ENCODE measurements at places on chromosomes 6 and 20.

GRCh38 chr6:119540417-119540816, 190.9 kb upstream of the MAN1A1 start:
- DNase-seq, result no peak

DNA sequence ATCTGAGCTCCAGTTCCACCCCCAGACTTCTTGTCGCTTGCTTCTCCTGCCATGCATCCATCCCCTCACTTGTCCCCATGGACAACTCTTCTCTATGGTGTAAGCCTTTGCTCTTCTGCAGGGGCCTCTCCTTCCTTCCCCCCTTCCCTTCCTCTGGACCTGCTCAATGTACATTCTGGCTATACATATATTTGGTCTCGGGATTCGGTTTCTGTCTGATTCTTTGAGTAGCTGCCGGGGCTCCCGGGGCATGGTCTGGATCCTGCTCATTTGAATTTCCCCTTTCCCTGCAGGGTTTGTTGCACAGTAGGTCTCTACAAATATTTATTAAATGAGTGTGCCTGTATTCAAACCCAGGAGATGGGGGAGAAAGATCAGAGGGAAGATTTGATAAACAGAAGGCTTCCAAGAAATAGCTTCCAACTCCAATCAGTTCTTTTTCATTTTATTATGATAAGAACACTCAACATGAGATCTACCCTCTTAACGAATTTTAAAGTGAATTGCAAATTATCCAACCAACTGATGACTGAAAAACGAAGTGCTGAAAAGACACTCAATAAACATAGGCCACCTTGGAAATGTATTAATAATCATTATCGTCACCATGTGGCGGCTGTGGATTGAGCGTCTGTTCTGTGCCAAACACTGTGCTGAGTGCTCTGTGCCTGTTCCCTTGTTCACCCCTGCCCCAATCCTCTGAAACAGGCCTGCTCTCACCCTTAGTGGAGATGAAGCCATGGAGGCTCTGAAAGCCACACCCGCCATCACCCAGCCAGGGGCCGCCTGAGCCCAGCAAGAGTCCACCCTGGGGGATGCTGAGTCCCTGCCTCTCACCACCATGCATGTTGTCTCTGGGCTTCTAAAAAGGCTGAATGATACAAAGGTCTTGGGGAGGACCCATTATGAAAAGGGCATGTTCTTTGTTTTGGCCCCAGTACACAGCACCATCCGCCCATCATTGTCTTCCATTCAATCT, 34.3 kb upstream of the APCDD1L start:
- no peak for DNase-seq

DNA sequence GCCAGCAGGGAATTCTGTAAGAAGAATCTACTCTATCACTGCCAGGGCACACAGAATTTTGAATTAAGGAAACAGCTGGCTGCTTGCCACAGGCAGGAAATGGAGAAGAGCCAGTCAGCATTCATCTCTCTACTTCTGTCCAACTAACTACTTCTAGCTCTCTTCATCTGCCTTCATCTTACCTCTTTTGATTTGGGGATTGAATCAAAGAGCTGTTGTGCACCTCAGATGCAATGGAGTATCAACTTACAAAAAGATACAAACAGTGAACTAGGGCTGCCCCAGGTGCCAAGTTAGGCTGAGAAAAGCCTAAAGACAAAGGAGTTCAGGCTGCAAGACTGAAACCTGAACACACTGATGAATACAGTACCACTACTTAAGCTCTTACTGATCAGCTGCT, 82.0 kb downstream of the PTPRK start:
- DNase-seq, result no peak

DNA sequence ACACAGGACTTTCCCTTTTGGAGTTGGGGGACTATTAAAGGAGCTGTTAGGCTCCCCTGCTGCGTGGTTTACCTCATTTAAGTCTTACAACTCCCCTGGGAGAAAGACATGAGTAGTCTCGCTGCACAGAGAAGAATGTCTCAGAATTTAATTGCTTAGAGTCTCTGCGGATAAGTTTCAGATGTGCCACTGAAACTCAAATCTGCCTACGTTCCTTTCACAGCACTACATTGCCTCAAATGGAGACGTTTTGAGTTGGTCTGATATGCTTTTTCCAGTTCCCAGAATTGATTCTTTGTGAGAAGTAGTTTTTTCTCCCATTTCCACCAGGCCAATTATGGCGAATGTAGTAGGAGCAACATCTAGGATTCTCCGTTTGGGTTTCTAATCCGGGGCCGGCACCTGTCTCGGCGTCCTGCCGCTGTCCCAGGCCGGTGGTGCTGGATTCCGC, 532 bp upstream of the SLC35F1 start:
- DNase-seq, result no peak

Measured in cortex of kidney (tissue), 1 donor.